ENCODE measurements at places on chromosomes 6 and 20. TPM values are rescaled to one million over a fixed set of nuclear protein-coding genes. Genes with fewer than 3 reads are reported as not detected.

- no peak for DNase-seq
- no peak overlapping the region for H3K4me3 ChIP-seq
- no peaks in the 10 kb centered on the region for H3K27me3 ChIP-seq
- H3K27ac ChIP-seq, result no peak overlapping the region
- H3K4me1 ChIP-seq, result peaks cover 6% of the 10 kb centered on the region
- no peaks in the 10 kb centered on the region for H3K36me3 ChIP-seq
Measured at GRCh38 chr6:138593124-138593877, 94.0 kb upstream of the NHSL1 start.

GRCh38 chr6:35470663-35471120 is 2.5 kb downstream of the RPL10A start:
- no peak overlapping the region for H3K27ac ChIP-seq
- H3K27me3 ChIP-seq, result no peaks in the 10 kb centered on the region
- DNase-seq, result no peak
- H3K4me1 ChIP-seq, result peaks cover 49% of the 10 kb centered on the region
- peaks cover 58% of the 10 kb centered on the region for H3K36me3 ChIP-seq

DNA sequence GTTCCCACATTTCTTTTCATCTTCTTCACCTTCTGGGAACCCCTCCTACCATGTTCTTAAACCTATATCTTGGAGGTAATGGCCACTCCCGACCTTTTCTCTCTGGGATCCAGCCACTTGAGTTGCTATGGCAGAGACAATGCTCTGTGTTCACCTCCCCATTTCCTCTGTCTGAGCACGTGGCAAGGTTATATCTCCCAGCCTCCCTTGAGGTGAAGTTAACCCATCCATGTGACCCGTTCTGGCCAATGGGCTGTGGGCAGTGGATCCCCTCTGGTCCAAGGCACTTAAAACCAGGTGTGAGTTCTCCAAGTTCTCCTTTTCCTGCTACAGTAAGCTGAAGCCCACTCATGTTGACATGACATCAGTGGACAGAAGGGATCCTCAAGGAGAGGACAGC is 261.4 kb downstream of the LRFN2 start:
- H3K27me3 ChIP-seq, result no peaks in the 10 kb centered on the region
- DNase-seq, result no peak
- H3K4me3 ChIP-seq, result no peak overlapping the region
- H3K4me1 ChIP-seq, result peaks cover 14% of the 10 kb centered on the region
- H3K36me3 ChIP-seq, result no peaks in the 10 kb centered on the region

BCL2L1 gene
- 11.9 TPM for total RNA-seq

TCF15 gene
- not detected for total RNA-seq

GRCh38 chr20:49889935-49890333 is 25.4 kb downstream of the SPATA2 start:
- H3K27me3 ChIP-seq, result no peaks in the 10 kb centered on the region
- peak; percentile 39 for DNase-seq
- peaks cover 32% of the 10 kb centered on the region for H3K36me3 ChIP-seq
- H3K4me3 ChIP-seq, result no peak overlapping the region

DNA sequence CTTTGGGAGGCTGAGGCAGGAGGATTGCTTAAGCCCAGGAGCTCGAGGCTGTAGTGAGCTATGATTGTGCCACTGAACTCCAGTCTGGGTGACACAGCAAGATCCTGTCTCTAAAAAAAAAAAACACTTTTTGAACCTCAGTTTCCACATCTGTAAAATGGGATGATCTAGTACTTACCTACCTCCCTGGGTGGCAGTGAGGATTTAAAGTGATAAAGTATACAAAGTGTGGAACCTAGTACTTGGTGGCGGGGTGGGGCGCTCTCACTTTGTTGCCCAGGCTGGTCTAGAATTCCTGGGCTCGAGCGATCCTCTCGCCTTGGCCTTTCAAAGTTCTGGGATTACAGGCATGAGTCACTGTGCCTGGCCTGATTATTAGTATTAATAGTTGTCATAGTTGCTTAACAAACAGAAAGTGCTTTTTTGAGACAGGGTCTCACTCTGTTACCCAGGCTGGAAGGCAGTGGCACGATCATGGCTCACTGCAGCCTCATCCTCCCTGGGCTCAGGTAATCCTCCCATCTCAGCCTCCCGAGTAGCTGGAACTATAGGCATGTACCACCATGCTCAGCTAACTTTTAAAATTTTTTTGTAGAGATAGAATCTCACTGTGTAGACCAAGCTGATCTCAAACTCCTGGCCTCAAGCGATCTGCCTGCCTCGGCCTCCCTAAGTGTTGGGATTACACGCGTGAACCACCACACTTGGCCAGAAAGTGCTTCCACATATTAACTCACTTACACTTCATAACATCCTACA is 7.0 kb upstream of the PLTP start:
- no peak overlapping the region for H3K4me3 ChIP-seq
- H3K36me3 ChIP-seq, result no peaks in the 10 kb centered on the region
- no peak for DNase-seq

PTGIS gene
- total RNA-seq, result not detected

- H3K27me3 ChIP-seq, result no peaks in the 10 kb centered on the region
- DNase-seq, result no peak
- no peaks in the 10 kb centered on the region for H3K36me3 ChIP-seq
Measured at GRCh38 chr6:165109011-165109410, 200.4 kb downstream of the C6orf118 start.

GRCh38 chr6:90809035-90809434 is 222.2 kb upstream of the MAP3K7 start:
- H3K4me1 ChIP-seq, result no peaks in the 10 kb centered on the region
- no peaks in the 10 kb centered on the region for H3K36me3 ChIP-seq
- H3K27ac ChIP-seq, result no peak overlapping the region
- H3K4me3 ChIP-seq, result no peak overlapping the region
- DNase-seq, result no peak
